ENCODE measurements at places on chromosomes 4 and X.

DNA sequence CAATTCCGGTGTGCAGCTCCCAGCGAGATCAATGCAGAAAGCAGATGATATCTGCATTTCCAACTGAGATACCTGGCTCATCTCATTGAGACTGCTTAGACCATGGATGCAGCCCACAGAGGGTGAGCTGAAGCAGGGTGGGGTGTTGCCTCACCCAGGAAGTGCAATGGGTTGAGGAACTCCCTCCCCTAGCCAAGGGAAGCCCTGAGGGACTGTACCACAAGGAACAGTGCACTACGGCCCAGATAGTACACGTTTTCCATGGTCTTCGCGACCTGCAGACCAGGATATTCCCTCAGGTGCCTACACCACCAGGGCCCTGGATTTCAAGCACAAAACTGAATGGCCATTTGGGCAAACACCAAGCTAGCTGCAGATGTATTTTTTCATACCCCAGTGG is 150.0 kb downstream of the TET2 start:
- no peak for DNase-seq

GRCh38 chr4:2300431-2301224 is 38.7 kb upstream of the MXD4 start:
- DNase-seq: no peak

GRCh38 chr4:122755675-122756074 is 23.2 kb downstream of the BBS12 start:
- DNase-seq: no peak

DNA sequence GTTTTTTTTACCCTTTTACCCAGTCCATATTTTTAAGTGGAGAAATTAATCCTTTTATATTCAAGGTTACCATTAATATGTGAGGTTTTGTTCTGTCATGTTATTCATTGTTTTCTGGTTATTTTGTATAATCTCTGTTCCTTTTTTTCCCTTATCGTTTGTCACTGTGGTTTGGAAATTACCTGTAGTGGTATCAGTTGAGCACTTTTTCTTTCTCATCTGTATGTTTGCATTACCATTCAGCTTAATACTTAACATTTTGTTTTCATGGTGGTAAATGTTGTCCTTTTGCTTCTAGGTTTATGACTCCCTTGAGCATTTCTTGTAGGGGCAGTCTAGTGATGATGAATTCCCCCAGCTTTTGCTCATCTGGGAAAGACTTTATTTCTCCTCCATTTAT is 6.6 kb downstream of the ETDC start:
- no peak for DNase-seq

GRCh38 chr4:104494822-104495559 is at the start of gene CXXC4:
CXXC4 (minus strand) TSS chr4:104494894; CDS start chr4:104491802, 3,092 bp downstream.
- peak; percentile 3 for DNase-seq

DNA sequence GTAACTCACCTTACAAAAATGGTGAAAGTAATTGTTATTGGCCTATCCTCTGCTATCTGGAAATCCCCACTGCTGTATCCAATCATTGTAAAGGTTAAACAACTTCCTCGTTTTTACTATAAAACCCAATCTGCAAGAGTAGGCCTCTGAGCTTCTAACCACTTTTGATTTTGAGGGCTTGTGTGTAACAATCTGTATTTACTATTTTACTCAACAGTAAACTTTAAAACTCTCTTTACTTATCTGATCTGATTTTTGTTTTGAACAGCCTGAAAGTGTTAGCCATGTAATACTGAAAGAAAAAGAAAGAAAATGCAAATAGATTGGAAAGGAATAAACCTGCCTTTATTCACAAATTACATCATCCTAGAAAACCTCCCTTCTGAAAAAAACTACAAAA is 63.1 kb downstream of the SLC10A7 start:
- no peak for DNase-seq

DNA sequence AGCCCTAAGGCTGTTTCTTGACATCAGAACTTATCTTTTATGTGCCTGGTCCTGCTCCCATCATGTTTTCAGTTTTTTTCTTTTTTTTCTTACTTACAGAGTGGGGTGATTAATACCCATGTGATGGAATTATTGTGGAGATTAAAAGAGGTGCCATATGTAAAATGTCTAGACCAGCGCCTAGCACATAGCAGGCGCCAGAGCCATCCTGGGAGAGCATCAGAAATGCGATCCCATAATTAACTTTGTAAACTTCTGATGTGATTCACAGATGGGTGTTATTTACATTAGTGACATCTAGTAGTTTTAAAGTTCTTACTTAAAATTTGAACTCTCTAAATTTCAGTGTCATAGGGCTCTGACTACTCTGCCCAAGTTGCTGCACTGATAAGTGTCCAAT is 66.2 kb upstream of the PGRMC2 start:
- no peak for DNase-seq

Data from activated naive CD4-positive, alpha-beta T cell treated with Interleukin-2 at 50 U/mL for 16 hours (primary cell).